ENCODE measurements at places on chromosomes 11 and 22.

- DNase-seq, result no peak
Measured at GRCh38 chr11:6833356-6833755, 12.1 kb upstream of the OR10A5 start.

GRCh38 chr11:65532388-65533064 is 7.6 kb downstream of the SCYL1 start:
- DNase-seq, result no peak

DNA sequence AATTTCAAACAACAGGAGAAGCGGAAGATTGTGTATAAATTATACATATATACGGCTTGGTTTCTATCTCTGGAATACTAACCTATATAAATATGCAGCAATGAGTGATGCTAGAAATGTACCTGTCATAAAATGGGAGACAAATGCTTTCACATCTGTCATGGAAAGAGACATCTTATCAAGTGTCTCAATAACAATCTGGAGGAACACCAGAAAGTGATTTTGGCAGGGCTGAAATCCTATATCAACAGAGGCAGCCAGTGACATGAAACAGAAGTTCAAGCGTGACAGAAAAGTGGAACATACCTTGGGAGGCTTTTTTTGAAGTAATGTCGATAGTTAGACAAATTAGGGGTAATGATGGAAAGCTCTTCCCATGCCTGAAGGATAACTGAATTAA is 834.6 kb downstream of the JRKL start:
- no peak for DNase-seq

DNA sequence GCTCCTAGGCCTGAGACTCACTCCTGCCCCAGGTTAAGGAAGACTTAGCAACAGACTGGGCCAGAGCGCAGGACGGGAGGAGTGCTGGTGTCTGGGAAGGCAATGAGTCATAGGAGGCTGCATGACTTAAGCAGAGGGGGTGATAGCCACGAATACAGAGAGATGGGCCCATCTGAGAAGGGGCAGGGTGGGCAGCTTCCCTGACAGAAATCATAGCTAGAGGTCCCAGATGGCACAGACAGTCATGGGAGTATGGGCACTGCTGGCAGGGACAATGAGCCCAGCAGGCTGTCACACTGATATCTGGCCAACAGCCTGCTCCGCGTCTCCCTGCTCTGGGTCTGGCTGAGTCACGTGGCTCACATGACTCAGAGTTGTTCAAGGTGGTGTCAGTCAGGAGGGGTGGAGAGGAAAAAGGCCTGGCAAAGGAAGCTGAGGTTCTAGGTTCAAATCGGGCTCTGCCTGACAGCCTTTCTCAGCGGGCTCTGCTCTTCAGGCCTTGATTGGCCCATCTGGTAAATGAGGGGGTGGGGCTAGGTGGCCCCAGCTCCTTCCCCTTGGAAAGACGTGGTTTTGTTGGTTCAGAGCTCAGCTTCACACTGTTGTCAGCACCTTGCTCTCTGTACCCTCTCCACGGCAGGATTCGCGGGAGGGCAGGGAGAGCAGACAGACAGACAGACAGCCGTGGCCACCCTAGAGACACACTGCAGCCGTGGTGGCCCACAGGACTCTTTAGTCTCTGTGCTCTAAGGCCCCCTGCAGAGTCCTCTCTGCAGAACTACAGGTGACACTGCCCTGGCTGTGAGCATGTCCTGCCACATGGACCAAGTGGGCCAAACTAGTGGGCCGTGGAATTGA is 47.8 kb downstream of the DBX1 start:
- peak; percentile 2 for DNase-seq

DNA sequence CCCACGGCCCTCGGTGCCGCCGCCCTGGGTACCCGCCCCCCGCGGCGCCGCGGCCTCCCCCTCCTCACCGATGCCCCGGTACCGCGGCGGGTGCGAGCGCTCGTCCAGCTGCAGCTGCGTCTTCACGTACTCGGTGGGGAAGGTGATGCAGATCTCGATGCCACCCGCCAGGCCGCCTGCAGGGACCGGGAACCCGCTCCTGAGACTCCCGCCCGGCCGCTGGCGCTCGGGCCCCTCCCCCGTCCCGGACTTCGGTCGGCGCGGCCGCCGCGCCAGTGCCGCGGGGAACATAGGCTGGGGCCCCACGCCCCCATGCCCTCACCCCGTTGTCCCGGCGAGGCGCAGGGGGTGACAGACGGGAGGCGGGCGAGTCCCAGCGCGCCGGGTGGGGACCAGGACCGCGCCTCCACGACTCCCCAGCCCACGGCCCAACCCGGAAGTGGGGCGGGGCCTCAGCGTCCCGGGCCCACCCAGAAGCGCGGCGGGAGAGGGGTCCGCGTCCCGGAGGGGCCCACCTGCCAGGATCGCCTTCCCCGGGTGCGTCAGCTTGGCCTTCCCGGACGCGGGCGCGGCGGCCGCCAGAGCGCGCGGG is 375 bp downstream of the SLC25A1 start:
- peak; percentile 34 for DNase-seq

- DNase-seq, result no peak
Measured at GRCh38 chr11:129215506-129216245, 23.6 kb upstream of the ARHGAP32 start.

GRCh38 chr22:44931077-44931540 is 78.7 kb downstream of the PHF21B start:
- DNase-seq, result no peak

DNA sequence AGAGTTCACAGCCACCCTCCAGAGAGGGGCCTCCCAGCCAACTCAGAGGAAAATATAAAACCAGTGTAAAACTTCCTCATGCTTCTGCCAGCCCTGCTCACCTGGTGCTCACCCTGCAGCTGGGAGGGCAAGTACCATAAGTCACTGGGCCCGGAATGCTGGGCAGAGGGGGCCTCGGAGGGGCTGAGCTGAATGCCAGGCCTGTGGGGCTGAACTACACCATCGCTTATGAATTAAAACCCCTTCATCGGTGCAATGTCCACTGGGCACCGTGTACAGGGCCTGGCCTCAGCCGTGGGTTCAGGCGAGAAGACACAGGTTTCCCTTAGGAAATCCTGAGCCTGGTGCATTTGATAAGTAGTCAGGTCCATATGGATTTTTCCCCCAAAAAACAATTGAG is 828.6 kb downstream of the TBC1D22A start:
- no peak for DNase-seq

Data from stimulated activated CD4-positive, alpha-beta T cell treated with anti-CD3 and anti-CD28 coated beads, Interleukin-15, amount 100 ng/mL, for 48 hours (primary cell).